Natural killer cell treated with Interleukin-12 subunit alpha and Interleukin-12 subunit beta and Interleukin-15 and Interleukin-18, amount 100 ng/mL, for 72 hours (primary cell): ENCODE measurements at places on chromosomes 16 and 17.
A peak's percentile ranks its signal among the peaks of the same experiment; 100 is the strongest.

DNA sequence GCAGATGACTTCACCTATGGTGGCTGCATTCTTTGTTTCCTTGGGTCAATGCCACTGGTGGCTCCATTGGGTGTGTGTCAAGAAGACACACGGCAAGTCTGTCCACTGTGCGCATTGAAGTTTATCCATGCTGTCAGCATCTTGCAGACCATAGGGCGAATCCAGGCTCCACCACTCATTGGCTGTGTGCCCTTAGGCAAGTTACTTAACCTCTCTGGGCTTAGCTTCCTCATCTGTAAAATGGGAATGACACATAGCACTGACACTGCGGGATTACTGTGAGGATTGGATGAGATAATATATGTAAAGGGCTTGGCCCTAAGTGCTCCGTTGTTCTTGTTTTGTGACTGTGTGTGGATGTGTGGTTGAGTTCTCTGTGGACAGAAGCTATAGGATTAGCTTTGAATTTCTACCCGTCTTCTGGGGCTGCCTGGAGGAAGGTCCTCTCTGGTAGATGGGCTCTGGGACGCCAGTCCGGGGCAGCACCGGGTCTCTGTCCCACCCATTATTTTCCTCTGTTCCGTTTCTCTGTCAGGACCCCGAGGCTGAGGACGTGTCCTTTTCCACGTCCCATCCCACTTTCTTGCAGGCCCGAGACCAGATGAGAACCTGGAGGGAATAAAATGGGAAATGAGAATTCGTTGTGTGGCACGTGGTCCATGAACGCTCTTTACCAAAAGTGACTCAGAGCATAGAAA is 178.4 kb downstream of the IRF8 start:
- DNase-seq, result no peak

GRCh38 chr17:62093188-62094155 is 28.4 kb upstream of the MED13 start:
- DNase-seq, result no peak

GRCh38 chr17:83148317-83149028 is 69.1 kb downstream of the METRNL start:
- no peak for DNase-seq

GRCh38 chr17:61499632-61500031 is 47.4 kb downstream of the TBX4 start:
- no peak for DNase-seq

DNA sequence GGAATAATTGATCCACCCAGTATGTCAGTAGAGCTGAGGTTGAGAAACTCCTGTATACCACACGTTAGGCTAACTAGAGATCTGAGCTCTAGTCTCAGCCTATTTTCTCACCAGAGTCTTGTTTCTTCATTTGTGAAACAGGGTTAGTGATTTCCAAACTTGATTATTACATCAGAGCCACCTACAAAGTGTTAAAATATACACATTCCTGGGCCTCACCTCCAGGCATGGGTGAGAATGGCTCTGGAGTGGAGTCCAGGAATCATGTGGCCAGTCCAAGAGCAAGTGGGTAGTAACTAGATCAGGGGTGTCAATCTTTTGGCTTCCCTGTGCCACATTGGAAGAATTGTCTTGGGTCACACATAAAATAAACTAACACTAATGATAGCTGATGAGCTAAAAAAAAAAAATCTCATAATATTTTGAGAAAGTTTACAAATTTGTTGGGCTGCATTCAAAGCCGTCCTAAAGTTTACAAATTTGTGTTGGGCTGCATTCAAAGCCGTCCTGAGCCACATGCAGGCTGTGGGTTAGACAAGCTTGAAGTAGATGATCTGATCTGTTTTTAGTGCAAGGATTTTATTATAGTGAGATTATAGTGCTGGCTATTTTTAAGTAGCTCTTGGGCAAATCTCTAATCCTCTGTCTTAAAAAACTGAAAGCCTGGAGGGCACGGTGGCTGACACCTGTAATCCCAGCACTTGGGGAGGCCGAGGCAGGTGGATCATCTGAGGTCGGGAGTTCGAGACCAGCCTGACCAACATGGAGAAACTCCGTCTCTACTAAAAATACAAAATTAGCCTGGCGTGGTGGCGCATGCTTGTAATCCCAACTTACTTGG is 20.4 kb downstream of the PRCD start:
- DNase-seq, result peak; percentile 34

DNA sequence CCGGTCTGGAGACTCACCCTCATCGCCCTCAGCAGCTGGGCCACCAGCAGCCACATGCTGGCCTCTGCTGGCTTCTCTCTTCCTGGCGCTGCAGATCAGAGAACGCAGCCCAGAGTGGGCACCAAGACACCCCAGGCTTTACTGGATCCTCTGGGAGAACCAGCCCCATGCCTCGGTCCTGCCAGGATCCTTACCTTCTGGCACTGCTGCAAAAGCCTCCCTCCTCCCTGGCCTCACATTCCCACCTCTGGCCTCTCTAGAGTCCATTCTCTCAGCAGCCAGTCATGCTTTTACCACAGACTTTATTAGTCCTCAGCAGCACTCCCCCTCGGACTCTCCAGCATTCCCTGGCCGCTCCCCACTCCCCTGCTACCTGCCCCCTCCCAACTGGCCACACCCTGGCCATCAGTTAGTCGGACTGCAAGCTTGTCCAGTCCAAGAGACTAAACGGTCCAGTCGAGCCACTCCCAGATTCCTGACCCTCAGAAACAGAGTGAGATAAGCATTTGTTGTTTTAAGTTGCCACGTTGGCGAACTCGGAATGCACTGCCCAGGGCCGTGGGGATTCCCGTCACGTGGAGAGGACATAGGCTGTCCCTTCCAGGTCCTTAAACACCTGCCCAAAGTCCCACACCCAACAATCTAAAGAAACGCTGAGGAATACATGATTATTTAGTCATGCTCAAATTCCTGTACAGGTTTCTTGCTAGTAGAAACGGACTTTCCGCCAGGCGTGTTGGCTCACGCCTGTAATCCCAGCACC is 5.9 kb upstream of the SPG7 start:
- no peak for DNase-seq

- DNase-seq, result no peak
These were observed 201.0 kb upstream of the NLRP1 start for GRCh38 chr17:5785338-5785737.

DNA sequence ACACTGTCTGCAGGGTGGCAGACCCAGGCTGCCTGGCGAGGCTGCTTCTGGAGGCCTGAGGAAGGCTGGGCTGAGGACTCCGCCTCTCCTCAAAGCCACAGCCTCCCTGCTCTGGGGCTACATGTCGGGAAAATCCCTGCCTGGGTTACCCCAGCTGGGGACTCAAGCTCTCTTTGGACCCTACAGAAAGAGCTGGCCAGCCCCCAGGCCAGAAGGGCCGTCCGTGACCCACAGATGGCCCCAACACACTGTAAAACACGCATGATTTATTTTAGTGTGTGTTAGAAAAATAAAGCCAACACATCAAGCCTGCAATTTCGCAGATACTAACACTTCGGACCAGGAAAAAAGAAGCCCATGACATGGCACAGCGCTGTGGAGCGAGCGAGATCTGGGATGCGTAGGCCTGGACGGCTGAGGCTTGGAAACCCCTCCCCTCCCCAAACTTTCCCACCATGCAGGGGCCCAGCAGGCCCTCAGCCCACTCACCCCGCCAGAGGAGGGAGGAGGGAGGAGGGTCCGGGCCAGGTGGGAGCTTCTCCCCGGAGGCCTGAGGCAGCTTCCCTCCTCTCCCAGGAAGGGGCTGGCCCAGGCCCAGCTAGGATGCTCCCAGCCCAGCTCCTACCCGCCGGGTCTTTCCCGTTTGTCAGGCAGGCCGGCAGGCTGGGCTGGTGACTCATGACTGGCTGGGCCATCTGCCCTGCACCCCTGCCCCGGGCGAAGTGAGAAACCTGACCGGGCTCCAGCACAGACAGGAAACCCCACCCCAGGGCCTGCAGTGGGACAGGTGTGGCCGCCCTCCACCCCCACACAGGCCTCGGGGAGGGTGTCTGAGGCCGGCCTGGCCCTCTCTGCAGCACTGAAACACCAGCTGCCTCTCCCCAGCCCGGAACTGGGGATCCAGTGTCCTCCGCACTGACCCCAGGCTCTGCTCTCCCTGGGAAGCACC is 34.1 kb upstream of the SLC38A10 start:
- peak; percentile 72 for DNase-seq

DNA sequence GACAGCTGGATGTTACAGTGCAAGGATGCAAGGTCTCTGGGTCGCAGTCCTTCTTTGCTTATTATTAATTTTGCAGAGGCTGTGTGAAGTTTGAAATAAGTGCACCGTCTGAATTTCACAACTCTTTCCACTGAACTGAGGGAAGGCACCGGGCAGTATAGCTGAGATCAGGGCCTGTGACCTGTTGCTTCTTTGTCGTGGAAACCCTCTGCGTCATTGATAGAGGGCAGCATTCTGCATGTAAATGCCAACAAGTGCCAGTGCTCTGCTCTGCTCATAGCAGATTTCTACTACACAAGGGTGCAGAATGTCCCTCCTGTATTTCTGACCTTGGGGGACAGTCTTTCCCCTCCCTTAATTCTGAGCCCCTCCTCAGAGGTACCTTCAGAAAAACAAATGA is 26.0 kb downstream of the CD300LF start:
- no peak for DNase-seq

GRCh38 chr16:20763461-20764232 is at the start of gene ACSM3:
TSS of gene ACSM3 (plus strand) at chr16:20764014. CDS start at chr16:20770035, 6,021 bp downstream.
- DNase-seq, result peak; percentile 82

GRCh38 chr16:3065742-3066439 is 451 bp downstream of the IL32 start:
- no peak for DNase-seq

GRCh38 chr17:40091691-40092397 is 8.5 kb downstream of the NR1D1 start:
- no peak for DNase-seq

GRCh38 chr16:84548971-84549844 is 44.7 kb upstream of the MEAK7 start:
- DNase-seq, result no peak

DNA sequence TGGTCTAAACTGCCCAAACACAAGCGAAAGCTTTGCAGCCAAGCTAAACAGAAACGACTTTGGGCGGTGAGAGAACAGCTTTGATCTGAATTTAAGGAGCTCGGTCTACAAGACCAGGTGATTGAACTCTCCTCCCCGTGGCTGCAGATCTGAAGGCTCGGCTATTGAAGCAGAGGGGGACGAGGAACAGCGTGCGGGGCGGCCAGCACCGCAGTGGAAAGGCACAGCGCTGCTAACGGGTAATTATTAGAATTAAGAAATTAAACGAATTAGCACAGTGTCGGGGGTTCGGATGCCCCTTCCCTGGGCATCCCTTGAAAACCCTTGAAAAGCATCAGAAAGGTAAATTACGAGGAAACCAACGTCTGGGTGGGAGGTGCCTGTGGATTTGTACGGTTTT is 431 bp downstream of the TEKT3 start:
- DNase-seq, result no peak

DNA sequence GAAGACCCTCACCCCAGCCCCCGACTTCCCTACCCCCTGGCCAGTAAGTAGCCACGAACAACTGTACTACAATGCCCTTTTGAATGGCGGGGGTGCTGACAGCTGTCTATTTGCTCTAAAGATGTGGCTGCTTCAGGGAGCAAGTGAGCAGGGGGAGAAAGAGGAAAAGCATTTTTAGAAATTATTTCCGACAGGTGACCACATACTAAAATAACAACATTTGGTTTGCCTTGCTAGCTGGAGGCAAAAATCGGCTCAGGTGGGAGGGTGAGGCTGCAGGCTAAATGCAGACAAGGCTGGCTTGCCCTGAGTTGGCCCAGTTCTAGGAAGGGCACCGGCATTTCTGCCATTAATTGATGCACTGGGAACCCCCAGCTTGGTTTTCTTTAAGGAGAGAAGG is 188.5 kb downstream of the XYLT1 start:
- DNase-seq, result no peak

DNA sequence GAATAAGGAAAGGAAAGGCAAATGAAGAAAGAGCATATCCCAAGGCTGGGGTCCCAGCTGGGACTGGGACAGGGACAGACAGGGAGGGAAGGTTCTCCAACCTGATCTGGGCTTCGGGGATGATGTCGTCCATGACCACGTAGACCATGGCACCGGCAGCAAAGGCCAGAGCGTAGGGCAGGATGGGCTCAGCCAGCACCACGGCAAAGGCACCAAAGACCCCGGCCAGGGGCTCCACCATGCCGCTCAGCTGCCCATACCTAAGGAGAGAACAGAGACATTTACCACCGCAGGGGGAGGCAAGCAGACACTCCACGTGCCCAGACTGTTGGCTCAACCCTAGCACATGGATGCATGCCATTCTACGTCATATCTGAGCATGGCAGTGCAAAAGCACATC is 443.8 kb downstream of the SLC39A11 start:
- DNase-seq, result no peak

- peak; percentile 86 for DNase-seq
These were observed at the start of gene METRNL for GRCh38 chr17:83079352-83079747. TSS of gene METRNL (plus strand) at chr17:83079609. CDS start at chr17:83079816, 207 bp downstream.

- no peak for DNase-seq
These were observed 137.2 kb downstream of the MYO1D start for GRCh38 chr17:32739722-32740121.

- DNase-seq, result no peak
These were observed 6.9 kb upstream of the UTP6 start for GRCh38 chr17:31908386-31908785.

DNA sequence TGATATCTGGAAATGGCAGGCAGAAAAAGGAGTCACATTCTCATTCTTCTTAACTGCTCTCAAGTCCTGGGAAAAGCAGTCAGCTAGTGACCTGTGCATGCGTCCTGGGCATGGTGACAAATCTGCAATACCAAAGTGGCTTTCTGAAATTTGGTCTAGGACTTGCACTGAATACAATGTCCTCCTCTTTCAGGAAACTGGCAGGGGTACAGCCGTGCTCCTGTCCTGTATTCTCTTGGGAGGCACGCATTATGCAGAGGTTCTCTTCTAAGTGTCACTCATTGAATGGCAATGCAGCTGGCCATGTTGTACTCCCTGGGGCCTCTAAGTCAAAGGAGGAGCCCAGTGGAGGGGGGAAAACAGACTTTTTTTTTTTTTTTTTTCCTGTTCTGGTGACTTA is 10.6 kb downstream of the PHF12 start:
- DNase-seq, result no peak

- no peak for DNase-seq
These were observed 1.7 kb upstream of the CBX4 start for GRCh38 chr17:79840989-79841286.

GRCh38 chr16:91484-91883 is 13.5 kb downstream of the MPG start:
- no peak for DNase-seq

- no peak for DNase-seq
These were observed 656 bp upstream of the KCTD13 start for GRCh38 chr16:29926711-29927052.

- DNase-seq, result no peak
These were observed 4.3 kb upstream of the SYNGR2 start for GRCh38 chr17:78163881-78164747.

- DNase-seq, result no peak
These were observed 21.1 kb upstream of the SPATA32 start for GRCh38 chr17:45282683-45283644.
